Activated T-cell treated with anti-CD3 and anti-CD28 coated beads, Interleukin-2, amount 50 U/mL, for 24 hours (primary cell): ENCODE measurements at places on chromosomes 2 and 18.
A peak's percentile ranks its signal among the peaks of the same experiment; 100 is the strongest.

DNA sequence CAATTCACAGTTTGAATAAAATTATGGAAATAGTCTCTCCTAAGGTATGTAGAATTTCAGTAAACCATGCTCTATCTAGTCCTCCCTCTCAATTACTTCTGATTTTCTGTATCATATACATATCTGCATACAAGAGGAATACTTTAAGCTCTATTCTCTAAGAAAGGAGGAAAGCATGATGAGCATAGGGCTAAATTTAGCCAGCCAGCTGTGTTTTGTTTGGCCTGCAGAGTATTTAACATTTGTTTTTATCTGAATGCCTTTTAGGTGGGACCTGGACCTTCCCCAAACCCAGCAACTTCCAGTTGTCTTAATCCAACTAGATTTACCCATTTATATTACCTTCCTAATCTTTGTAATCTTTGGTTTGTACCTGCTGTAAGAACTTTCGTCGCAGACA, 42.2 kb upstream of the FAM117B start:
- DNase-seq: no peak

GRCh38 chr2:183089192-183089851, 10.8 kb downstream of the DUSP19 start:
- no peak for DNase-seq

DNA sequence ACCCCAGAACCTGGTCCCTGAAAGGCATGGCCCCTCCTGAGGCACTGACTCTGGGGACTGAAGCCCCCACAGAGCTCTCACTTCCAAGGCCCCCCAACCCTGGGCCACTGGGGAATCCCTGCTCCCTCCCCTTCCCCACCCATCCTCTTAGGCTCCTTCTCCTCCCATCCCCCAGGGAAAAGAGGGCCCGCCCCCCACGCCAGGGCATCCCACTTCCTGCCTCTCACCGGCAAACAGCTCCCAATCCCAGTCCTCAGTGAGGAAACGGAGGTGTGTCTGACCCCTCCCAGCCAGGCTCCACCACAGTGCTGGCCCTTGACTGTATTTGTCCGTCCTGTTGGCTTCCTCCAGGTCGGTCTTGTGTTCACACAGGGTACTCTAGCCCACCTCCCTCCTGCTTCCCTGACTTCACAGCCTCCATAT, 35.0 kb upstream of the PTMA start:
- DNase-seq: no peak

DNA sequence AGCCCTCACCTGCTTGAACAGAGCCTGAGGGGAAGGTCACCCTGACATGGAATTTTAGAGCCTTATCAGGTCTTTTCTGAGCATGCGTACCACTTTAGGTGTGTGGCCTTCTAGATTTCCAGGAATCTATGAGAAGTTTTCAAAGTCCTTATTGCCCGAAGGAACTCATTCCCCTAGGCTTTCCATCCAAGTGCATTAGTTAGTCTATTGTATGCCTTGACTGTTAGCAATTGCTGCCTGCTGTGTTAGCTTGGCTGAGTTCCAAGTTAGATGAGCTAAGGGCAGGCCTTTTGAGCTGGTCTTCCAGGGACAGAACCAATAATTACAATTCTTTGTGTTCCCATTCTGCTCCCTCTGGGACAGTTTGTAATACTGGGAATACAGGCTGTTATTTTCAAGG, 30.8 kb upstream of the PUM2 start:
- no peak for DNase-seq

DNA sequence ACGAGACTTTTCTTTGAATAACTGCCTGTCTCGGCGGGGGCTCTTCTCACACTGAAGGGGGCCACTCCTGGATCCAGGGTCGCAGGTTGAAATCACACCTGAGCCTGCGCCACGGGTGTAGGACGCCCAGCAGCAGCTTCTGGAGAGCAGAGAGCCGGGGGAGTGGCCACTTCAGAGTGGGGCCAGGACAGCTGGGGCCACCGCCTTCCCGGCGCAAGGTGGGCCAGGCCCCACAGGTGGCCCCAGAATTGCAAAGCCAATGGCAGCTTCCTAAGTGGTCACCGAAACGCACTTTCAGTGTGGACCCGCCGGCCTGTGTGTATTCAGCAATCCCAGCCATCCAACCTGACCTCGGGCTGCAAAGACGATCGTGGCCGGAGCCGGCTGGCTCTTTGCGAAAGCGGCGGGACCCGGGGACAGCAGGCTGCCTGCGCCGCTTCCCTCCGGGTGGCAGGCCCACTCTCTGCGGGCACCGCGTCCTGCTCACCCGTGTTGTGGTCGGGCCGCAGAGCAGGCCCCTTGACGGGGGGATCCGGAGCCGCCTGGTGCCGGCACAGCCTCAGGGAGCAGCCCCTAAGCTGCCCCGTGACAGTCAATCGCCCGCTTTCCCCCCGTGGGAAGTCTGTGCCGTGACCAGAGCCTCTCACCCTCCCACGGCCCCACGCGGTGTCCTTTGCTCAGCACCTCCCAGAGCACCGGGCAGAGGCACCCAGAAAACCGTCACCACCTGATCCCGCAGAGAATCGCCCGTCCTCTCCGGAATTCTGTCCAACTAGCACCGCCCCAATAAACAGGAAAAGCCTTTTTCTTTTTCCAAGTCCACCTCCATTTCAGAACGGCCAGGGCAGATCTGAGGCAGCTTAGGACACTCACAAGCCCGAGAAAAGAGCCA, 144.7 kb downstream of the ZNF516 start:
- DNase-seq: no peak

- DNase-seq: no peak
These were observed 18.8 kb upstream of the RBM45 start for GRCh38 chr2:178093471-178093870.

DNA sequence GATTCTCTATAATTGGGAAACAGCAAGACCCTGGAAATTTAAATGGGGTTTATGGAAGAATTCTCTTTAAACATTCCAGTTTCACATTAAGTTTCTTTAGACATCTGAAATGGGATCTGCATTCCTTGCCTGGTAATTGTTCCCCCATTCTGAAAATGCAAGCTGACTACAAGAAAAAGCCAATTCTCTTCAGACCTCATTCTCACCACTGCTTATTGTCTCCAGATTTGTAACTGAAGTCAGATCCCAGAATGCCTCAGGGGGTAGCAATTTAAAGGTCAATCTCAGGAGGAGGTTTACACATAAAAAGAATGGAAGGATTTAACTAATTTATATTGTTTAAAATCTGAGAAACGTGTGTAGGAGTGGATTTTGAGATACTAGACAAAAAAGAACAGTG, 41.2 kb downstream of the COL3A1 start:
- DNase-seq: no peak

GRCh38 chr2:62192811-62193210, 3.1 kb upstream of the B3GNT2 start:
- no peak for DNase-seq

DNA sequence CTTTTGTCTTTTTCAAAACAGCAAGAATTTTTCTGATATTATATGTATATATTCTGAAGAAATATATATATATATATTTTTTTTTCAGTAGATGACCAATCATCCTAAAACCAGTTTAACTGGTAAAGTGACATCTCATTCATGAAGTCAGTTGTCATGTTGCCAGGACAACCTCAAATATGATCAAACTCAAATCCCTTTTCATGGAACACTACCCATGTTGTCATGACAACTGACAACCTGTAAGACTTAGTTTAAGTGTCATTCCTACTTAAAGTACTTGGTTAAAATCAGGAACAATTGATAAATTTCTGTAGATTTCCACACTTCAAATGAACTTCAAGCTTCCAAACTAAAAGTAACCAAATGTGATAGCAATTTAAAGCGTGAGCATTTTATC, 101.8 kb upstream of the ERBB4 start:
- DNase-seq: no peak

DNA sequence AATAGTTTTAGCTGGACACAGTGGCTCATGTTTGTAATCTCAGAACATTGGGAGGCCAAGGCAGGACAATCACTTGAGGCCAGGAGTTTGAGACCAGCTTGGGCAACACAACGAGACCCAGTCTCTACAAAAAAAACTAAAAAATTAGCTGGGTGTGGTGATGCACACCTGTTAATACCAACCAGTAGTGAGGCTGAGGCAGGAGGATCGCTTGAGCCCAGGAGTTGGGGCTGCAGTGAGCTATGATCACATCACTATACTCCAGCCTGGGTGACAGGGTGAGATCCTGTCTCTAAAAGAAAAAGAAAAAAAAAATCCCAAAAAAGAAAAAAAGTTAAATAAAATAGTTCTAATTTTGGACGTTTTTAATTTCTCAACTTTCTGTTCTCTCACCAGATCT, 68.7 kb downstream of the MAP4K3 start:
- no peak for DNase-seq

DNA sequence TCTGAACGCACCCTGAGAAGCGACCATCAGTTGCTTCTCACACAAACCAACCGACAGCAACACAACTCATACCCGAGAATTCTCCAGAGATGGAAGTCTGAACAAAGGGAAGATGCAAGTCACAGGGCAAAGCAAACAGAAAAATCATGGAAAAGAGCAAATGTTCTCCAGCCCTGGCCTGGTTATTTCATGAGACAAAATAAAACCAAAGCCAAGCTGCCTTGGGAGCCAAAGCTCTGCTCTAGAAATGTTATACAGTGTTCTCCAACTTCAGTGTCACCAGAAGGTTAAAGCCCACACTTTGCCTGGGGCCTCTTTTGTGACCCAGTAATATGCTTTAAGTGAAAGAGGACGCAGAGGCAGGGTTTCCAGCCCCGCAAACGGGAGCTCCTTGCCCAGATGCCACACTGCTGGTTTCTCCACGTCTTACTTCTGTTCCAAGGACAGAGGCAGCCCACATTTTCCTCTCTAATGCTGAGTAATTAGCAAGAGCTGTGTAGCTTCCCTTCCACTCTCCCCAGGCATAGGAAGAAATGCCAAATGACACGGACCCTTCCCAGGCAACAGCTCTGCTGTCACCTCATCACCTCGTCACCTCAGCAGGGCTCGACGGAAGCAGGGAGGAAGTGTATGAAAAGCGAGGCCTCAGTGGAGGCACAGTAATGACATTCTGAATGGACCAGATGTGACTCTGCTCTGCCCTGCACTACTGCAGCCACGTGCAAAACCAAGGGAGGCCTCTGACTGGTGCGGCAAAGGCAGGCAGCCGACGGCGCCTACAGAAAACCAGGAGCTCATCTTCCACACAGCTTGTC, 64.7 kb downstream of the FBXO15 start:
- peak; percentile 62 for DNase-seq

DNA sequence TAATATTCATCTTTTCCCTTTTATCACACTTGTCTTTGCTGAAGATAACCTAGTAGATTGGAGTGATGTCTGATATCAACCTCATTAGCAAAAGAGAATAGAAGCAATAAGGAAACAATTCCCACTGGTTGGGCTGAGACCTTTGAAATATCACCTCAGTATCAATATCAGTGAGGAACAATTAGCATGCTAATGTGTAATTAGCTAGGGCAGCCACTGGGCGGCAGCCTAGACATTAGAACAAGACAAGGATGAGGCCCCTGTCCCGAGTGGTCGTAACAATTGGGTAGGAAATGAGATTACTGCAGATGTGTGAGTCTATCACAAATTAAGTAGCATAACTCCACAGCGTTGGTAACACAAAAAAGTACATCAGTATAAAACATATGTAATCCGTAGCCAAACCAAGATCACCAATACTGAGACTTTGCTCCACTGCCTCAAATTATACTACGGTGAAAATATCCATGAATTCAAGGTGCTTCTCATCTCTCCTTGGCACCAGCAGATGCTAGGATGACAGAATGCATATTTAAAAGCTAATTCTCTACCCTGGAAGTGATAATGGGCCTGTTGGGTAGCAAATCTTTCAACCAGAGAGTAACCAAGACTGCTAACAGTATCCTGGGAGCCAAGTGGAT, 99.1 kb downstream of the ALPK2 start:
- peak; percentile 76 for DNase-seq
